Hepatocyte (in vitro differentiated cells): ENCODE measurements at places on chromosomes 13 and 19. TPM values are rescaled to one million over a fixed set of nuclear protein-coding genes. Genes with fewer than 3 reads are reported as not detected.

GRCh38 chr19:45351401-45351952, 10.9 kb downstream of the KLC3 start:
- no peak for DNase-seq

DNA sequence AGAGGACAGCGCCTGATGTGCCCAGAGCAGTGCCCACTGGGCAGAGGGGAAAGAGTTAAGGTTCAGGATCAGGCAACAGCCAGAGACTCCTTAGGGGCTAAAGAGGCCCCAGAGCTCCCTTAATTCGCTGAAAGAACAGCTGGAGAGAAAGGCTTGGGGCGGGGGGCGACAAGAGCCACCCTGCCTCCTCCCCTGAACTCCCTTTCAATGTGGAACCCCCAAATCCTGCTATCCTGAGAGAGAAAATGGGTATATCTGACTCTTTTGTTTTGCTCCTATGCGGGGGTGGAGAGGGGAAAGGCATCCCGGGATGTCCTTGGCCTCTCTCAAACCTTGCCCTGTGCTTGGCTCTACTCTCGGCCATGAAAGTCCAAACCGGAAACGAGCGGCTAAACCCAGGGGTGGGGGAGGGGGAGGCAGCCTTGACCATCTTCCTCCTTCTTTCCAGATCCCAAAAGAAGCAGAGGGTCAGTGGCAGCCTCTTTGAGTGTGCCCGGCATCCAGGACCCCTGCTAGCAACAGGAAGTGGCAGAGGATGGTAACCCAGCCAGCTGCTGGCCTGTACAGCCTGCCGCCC, 4.7 kb downstream of the PRKACA start:
- no peak for DNase-seq

- DNase-seq, result peak; percentile 58
These were observed 802 bp upstream of the FREM2 start for GRCh38 chr13:38685974-38686576.

GRCh38 chr13:30907121-30907861, 1.2 kb downstream of the MEDAG start:
- DNase-seq, result peak; percentile 54

- DNase-seq, result no peak
These were observed 308.0 kb downstream of the OLFM4 start for GRCh38 chr13:53336441-53337160.

GRCh38 chr19:1496714-1497577, 6.0 kb downstream of the REEP6 start:
- DNase-seq, result no peak

DNA sequence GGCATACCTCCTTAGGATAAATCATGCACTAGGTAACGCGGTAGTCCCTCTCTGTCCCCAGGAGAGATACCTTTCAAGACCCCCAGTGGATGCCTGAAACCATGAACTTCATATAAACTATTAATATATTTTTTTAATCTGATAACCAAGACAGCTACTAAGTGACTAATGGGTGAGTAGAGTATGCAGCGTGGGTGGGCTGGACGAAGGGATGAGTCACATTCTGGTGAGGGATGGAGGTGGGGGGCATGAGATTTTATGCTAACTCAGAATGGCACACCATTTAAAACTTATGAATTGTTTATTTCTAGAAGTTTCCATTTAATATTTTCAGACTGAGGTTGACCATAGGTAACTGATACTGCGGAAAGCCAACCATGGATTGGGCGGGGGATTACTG, 46.2 kb downstream of the CDK8 start:
- no peak for DNase-seq

GRCh38 chr19:5154129-5154798, 185.4 kb downstream of the KDM4B start:
- peak; percentile 58 for DNase-seq

DNA sequence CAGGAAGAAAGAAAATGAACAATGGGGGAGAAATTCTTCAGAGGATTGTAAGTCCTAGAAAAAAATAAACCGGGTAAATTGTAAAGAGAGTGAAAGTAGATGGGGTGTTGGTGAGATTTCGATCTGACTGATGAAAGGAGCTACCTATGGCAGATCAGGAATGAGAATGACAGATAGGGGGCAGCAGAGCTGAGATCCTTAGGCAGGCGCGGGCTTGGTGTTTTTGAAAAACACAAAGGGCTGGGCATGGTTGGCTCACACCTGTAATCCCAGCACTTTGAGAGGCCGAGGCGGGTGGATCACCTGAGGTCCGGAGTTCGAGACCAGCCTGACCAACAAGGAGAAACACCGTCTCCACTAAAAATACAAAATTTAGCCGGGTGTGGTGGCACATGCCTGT, 1468.6 kb upstream of the SLC10A2 start:
- DNase-seq, result no peak

DNA sequence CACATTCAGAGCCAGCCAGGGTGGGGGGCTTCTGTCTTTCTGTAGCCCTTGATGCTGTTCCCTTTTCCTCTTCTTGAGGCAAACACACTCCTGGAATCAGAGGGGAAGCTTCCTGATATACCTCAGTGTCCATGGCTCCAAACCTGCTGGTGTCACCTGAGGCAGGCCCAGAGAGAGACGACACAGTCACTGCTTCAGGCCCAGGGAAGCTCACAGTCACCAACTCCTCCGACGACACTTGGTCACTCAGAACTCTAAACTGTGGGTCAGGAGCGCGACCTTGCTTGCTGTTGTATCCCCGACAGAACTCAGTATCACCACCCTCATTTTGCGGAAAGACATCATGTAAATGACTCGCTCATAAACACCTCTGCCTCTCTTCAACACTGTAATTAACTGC, 1.1 kb downstream of the ATP13A1 start:
- DNase-seq, result no peak

Gene CEBPA
- total RNA-seq, result 151 and 160 TPM in 2 replicates

- no peak for DNase-seq
These were observed 1017.6 kb downstream of the PCDH9 start for GRCh38 chr13:66212511-66212910.

Gene ZFR2
- 0.36 and 0.97 TPM in 2 replicates for total RNA-seq

DNA sequence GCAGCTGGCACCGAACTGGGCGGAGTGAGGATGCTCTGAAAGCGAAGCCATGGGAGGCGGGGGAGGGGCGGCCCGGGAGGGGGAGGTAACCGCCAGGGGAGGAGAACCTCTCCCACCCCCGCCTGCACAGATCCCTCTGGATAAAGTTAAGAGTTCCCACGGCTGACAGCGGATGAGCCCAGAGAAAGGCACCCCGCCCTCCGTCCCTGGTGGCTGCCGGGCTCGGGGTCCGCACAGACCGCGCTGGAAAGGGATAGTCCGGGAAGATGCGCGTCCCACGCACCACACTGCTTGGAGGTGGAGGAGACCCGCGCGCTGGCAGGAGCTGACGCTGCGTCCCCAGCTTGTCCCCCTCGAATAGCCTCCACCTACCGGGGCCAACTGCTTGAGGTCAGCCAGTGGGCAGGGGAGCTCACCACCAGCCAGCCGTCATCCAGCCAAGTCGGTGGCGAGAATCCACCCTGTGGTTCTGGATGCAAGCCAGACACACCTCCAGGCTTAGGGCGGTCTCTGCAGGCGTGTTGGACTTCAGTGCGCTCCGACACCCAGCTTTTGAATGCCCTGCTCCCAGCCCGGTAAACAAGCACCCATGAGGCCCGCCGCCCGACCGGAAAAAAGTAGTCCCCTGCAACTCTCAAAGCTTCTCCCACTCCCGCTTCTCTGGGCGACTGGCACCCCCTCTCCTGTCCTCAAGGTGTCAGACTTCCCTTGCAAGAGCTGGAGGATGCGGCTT, at the start of gene TRPC4:
Gene TRPC4 (minus strand): TSS at position 17 of the 733 bp plus-strand sequence. CDS start 86,439 bp downstream, outside the sequence.
- peak; percentile 78 for DNase-seq

DNA sequence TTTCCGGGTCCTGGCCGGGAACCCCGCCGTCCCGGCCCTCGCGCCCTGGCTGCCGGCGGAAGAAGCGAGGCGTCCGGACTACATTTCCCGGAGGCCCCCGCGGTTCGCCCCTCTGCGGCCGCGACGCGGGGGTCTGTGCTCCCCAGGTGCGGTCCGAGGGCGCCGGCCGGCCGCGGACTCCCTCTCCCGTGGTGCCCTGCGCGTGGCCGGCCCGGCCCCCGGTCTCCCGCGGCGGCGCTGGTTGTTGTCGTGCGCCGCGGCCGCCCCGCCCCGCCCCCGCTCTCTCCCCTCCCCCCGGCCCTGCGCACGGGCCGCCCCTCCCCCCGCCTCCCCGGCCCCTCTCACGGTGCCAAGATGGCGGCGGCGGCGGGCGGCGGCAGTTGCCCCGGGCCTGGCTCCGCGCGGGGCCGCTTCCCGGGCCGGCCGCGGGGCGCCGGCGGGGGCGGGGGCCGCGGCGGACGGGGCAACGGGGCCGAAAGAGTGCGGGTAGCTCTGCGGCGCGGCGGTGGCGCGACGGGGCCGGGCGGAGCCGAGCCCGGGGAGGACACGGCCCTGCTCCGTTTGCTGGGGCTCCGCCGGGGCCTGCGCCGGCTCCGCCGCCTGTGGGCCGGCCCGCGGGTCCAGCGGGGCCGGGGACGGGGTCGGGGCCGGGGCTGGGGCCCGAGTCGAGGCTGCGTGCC, at the start of gene KMT2B:
Gene KMT2B (plus strand): TSS at position 339 of the 680 bp plus-strand sequence. CDS start 16 bp downstream, at position 355.
- peak; percentile 98 for DNase-seq

Gene ZNF837
- 5.0 and 5.9 TPM in 2 replicates for total RNA-seq

GRCh38 chr13:40077396-40078027, 422.1 kb downstream of the COG6 start:
- DNase-seq, result no peak

Gene PRKD2
- 15.6 and 29.5 TPM in 2 replicates for total RNA-seq

- DNase-seq, result no peak
These were observed 39.1 kb downstream of the EFNB2 start for GRCh38 chr13:106496072-106496997.

Gene ZNF729
- not detected in 2 replicates for total RNA-seq

- DNase-seq, result no peak
These were observed 25.9 kb upstream of the NAPA start for GRCh38 chr19:47540748-47541147.

DNA sequence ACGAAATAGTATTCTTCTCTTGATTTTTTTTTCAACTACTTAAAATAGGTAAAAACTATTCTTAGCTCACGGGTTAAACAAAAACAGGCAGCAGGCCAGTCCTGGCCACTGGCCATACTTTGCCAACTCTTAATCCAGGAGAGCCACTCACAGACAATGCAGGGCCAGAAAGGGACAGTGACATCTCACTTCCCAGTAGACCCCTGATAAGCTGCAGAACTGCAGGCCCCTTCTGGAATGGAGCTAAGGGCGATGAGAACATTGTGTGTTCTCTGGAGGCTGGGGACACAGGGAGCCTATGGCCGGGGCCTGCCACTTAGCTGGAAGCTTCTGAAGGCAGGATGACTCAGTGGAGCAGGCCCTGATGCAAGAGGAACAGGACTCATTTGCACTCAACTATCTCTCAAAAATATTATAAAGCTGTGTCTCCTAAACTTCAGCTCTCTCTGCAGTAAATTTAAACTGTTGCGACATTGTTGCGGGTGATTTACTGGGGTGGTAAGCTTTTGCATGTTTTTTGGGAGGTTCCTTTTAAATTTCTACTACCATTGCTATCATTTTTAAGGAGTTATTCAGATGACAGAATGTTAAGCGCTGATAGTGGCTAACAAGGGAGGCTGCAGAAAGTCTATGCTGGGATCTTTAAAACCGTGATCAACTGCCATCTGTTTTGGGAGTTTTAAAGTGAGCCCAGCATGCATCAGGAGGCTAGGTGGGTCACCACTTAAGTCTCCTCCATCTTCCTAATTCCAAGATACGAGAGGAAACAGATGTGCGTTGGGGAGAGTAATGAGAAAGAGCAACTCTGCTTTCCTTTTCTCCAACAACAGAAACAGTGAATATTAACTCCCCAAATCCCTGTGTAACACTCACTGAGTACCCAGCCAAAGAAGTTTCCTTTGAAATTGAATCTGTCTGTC, 33.2 kb upstream of the KATNAL1 start:
- peak; percentile 50 for DNase-seq
